Astrocyte of the spinal cord (primary cell): ENCODE measurements at places on chromosomes 2 and 18.

GRCh38 chr2:88114889-88115288 lies 13.0 kb downstream of the FABP1 start:
- no peak for DNase-seq

- DNase-seq: no peak
These were observed 644 bp downstream of the ABCG5 start for GRCh38 chr2:43837831-43838559.

- DNase-seq: peak; percentile 2
These were observed 255.1 kb upstream of the LINC00305 start for GRCh38 chr18:64403784-64404503.

DNA sequence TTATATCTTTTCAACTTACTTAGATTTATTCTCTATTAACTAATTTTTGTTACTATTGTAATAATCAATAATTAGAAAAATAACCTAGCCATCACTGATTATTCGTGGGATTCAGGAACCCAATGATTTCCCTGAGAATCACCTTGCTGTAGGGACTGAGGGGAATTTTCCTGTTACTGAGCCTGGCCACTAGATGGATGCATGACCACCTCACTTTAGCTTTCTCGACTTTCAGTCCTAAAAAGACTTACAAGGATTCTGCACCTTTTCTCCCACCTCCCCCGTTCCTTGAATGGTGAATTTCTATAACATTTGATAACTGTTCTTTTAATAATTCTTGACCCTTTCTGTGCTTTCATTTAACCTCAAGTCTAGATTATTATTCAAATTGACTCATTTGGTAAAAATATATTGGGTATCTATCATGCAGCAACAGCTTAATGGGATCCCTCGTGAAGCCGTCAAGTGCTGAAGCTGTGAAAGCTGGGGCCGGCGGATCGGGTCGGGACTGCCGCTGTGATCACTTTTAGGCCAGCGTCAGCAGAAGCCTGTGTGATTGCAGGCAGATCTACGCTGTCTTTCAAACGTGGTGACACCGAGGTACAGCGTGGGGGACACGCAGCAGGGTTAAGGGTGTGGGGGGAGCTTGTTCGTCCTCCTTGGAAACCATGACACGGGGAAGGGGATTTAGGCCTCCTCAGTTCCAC lies 38.8 kb upstream of the TMEM18 start:
- DNase-seq: peak; percentile 24

DNA sequence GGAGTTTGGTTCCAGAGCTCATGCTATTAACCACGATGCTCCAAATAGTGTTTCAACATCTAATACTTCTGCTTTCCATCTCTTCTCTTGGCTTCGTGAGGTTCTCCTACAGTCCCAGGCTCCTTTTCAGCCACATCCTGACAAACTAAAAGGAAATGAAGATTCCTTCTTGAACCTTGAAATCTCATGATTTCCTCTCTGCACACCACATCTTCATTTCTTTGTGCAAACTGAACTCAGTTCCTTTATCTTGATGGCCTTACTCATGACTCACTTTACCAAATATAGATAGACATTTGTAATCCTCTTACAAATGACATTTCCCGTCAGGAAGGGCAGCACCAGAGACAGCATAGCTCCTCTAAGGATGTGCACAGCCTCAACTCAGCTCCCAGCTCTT lies 50.0 kb upstream of the ITGA4 start:
- DNase-seq: no peak

DNA sequence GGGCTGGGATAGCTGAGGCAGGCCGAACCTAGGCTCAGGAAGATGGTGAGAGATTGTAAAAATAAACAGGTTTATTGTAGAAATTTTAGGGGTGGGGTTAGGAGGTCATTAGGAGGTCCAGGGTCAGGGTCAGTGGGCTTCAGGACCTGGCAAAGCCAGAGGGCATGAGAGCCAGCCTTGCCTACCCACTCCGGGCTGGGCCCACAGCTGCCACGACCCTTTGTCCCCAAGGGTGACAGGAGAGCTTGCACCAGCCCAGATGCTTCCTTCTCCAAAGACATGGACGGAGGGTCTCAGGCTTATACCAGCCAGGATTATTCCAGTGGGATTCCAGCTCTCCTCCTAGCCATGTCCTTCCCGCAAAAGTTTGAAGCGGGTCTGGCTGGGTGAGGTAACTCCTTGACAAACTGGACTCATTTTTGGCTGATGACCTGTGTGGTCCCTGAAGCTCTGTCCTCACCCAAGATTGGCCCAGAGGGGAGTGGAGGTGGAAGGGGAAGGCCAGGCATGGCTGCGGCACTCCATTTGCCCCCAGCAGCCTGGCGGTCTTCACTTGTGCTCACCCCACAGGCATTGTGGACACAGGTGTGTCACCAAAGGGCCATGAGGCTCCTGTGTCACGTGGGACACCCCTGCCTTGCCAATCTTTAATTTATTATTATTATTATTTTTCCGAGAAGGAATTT lies 23.8 kb upstream of the ATOH8 start:
- no peak for DNase-seq

DNA sequence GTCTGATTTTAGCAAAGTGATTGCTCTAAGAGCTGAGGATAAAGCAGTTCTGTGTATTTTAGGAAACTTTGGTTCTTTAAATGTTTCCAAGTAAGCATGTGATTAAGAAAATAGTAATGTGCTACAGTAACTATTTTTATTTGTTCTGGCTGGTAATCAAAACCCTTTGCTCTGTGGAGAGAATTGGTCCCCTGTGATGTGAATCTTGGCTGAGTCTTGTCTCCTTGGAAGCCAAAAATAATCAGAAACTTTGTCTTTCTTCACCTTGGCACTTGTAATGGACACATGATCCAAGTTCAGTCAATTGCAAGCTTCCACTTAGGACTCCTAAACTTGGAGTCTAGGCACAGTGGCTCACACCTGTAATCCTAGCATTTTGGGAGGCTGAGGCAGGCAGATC lies 422.7 kb upstream of the CDH20 start:
- DNase-seq: peak; percentile 71

GRCh38 chr2:95728878-95729596 lies 137.2 kb downstream of the TRIM43 start:
- DNase-seq: peak; percentile 89

DNA sequence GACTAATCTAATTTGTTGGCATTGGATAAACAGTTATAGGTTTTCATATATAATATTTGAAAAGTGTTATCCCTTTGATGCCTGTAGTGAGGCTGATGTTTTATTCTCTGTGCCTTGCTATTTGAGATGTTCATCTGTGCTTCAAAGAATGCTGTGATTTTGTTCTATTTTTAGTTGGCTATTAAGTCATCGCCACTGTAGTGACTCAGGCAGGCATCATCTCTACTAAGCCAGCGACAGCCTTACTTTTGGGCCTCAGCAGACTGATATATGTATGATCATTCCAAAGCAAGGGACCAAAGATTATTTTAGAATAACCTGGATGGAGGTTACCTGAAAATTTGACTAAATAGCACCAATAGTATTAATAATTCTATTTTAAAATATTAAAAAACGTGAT lies 1674.5 kb upstream of the NXPH2 start:
- peak; percentile 75 for DNase-seq

GRCh38 chr2:59879700-59880131 lies 673.7 kb downstream of the BCL11A start:
- DNase-seq: no peak

- DNase-seq: peak; percentile 16
These were observed 554 bp downstream of the PFN4 start for GRCh38 chr2:24122366-24123194.

- peak; percentile 63 for DNase-seq
These were observed 576.0 kb downstream of the LRP1B start for GRCh38 chr2:141554810-141555209.

- peak; percentile 37 for DNase-seq
These were observed 58.1 kb downstream of the MYO3B start for GRCh38 chr2:170235860-170236679.

DNA sequence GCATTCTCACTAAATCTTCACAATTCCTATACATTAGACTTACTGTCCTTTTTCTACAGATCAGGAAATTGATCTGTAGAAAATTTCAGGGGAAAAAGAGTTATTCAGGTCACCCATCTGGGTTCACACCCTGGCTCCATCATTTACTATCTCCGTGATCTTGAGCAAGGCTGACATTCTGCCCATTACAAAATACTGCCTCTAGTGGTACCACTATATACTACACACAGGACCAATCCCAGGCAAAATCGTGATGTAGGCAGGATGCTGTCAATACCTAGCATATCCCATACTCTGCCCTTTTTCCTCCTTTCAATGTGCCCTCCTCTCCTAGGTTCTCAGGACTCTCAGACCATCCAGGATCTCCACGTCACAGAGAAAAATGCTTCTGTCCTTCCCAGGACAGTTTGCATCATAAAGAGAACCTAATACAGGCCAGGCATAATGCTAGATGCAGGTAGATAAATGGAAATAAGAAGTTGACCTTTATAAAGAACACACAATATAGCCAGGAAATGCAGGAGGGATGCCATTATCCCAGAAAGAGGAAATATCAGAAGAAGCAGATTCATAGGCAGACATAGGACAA lies 101.9 kb downstream of the CDH20 start:
- no peak for DNase-seq

DNA sequence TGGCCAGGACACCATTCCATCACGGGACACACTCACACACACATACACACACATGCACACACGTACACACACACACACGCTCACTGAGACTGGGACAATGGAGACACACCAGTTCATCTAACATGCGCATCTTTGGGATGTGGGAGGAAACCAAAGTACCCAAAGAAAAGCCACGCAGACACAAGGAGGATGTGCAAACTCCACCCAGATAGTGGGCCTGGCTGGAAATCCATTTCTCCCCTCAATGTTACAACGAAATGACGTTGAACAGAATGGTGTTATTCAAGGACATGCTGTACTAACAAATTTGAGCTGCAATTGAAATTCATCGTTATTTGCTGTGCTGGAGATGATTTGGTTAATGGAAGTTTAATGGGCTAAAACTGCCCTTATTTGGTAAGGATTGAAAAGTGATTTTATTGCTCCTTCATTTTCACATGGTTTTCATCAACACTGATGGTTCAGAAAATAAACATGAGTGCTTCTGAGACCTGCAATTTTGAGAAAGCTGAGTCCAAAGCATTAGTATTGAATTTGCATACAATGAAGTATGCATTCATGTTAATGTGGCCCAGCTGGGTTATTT lies 110.0 kb downstream of the KCNE4 start:
- DNase-seq: no peak

DNA sequence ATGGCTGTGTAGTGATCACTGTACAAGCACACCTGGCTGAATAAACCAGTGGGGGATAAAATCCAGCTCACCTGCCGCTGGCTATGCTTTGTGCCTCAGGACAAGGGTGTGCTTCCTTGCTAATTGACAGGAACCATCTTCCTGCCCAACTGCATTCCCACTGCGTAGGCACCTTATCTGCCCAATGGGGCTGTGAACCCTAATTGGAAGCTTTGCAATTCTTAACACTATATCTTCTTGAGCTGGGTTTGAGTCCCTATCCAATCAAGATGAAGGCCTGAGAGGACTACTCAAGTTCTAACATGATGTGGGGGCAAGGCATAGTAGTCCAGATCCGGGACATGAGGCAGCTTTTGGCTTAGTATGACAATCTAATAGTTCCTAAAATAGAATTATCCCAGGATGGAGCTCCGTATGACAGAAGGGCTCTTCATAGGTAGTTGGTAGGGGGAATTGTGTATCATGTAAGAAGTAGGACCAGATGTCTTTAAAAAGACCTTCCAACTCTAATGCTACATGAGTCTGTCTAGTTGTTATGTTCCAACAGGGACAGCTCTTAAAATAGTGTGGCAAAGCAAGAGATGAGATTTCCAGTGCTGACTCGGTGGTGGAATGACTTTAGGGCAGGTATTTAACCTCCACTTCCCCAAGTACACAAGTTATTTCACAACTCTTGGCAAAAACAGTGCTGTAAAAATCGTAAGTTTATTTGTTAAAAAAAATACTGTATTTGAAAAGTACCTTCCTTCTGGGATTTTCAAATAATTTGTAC lies 2.3 kb upstream of the TMEM150A start:
- DNase-seq: peak; percentile 8

DNA sequence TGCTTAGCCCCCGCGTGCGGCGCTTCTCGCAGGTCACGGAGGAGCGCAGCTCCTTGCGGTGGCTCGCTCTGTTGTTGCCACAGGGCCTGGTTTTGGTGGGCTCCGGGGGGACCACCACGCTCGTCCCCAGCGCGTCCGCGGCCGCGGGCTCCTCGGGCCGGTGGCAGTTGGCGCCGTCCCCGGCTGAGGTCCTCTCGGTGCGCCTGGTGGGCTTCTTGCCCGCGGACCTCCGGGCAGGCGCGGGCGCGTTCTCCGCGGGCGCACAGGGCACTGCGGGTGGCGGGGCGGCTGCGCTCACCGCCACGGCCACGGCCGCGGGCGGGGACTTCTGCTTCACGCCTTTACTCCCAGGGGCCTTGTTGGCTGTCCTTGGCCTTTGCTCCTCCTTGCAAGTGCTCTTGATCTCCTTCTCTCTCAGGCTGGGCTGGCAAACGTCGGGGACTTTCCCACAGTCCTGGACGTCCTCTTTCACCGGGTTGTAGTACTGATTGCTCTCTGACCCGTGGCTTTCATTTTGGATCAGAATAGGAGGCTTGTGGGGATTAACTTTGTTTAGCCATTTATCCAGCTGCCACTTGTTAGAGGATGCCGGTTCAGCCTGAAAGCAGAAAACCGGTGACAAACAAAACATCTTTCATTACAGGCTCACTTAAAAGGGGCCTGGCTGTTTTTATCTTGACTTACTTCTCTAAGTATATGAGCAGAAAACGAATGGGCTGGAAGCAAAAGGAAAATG lies 104.0 kb upstream of the REV1 start:
- DNase-seq: no peak

DNA sequence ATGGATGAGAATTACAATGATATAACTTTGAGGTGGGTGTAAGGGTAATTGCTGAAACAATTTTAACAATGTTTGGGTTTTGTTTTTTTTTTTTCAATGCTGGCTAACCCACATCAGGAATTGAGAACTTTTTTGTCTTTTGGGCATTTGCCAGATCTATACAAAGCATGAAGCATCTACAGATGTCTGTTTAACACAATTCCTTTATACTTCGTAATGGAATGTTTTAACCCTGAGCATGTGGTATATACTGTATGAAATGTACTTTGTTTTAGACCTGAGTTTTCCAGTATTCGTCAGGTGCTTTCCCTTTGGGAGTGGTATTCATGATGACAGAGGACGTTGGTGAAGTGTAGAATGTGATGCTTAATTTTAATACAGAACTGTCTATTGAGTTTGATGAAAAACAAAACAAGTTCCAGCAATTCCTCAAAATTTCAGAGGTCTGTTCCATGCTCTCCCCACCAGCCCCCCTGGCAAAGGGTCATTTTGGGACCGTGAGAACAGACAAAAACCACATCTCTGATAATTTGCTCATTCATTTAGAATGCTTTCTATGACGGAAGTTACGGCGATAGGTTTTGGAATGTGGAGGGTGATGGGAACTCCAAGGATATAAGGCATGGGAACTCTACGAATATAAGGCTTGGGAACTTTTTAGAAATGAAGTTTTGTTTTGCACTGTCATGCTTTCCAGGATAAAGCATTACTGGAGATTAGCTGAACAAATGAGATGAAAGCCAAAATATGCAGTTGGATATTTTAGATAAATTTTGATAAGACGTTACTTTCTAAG lies 14.1 kb downstream of the LIMS1 start:
- DNase-seq: peak; percentile 62

- peak; percentile 43 for DNase-seq
These were observed 28.0 kb upstream of the SMIM21 start for GRCh38 chr18:75455249-75456198.

GRCh38 chr2:42135381-42136312 lies 33.5 kb upstream of the EML4 start:
- no peak for DNase-seq
